H9 (cell line): ENCODE measurements at places on chromosomes 2 and 18.
A peak's percentile ranks its signal among the peaks of the same experiment; 100 is the strongest.

DNA sequence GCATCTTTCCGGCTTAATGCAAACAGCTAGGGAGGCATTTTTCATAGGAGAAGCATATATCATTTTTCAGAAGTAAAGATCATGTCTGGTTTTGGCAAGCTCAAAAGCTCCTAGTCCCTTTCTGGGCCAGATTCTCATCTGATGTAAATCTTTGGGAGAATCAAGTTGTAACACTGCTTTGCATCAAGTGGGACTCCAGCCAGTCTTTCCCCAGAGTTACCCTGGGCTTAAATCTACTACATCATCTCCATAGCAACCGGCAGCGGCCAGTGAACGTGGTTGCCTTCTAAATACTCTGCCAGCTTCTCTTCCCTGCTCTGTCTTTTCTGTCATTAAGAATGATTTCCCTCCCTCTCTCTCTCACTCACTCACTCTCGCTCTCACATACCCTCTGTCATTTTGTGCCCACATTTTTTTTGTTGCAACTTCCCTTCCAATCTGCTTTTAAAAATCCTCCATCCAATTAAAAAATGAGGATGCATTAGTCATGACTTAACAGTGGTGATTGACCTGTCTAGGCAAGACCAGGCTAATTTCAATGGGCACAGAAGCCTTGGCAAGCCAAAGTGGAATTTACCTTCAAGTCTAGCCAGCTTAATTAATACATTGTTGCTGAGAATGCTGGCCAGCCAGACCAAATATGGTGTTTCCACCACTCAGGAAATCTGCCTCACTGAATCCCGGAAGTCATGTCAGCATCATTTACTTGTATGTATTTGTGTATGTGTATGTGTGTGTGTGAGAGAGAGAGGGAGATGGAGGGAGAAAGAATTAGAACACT is 93.0 kb downstream of the NRP2 start:
- DNase-seq = no peak

GRCh38 chr2:54189539-54189938 is 66.5 kb downstream of the TSPYL6 start:
- DNase-seq = no peak

GRCh38 chr2:141109633-141110032 is 1021.2 kb downstream of the LRP1B start:
- peak; percentile 38 for DNase-seq

- peak; percentile 78 for DNase-seq
Observed at GRCh38 chr2:74525717-74526648, at the start of gene DQX1. DQX1 (minus strand) TSS chr2:74526231; CDS start chr2:74525729, 502 bp downstream.

DNA sequence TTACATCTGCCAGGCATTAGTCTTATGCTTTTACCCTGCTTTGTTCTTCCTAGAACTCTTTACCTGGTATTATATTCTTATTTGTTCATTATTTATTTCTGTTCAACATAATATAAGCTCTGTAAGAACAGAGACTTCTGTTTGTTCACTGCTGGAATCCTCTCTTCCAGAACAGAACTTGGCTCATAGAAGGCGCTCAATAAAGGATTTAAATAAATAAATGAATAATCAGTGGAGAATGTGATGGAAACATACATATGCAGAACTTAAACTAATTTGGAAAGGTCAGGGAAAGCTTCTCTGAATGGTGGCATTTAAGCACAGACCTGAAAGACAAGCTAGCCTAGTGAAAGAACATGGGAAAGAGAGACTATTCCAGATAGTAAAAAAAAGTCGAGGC is 24.3 kb downstream of the NCKAP1 start:
- no peak for DNase-seq

DNA sequence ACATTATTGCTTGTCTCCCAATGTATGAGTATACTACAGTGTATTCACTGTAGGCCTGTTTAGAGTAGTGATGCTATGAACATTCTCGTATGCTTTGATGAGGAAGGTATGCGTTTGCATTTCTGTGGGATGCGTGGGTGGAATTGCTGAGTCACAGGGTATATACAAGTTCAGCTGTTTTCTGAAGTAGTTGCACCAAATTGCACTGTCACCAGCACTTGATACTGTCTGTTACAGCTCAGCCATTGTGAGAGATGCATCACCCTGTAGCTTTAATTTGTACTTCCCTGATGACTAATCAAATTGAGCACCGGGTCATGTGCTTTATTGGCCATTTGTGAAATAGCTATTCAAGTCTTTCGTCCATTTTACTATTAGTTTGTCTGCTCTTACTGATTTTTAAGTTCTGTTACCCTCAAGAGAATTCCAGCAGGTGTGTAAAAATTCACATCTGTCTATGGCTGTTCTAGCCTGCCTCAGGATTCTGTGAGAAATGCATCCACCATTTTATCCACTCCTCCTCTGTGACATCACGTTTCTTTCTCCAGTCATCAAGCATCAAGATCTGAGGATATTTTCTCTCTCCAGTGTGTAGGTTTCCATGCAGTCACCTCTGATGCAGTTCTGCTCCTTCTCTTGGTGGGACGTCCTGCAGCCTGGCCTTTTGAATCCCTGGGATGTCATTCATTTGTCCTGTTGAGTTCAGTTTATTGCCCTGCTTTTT is 72.5 kb downstream of the DGKD start:
- DNase-seq = no peak

- DNase-seq = no peak
Observed at GRCh38 chr2:200307724-200308545, 1.4 kb downstream of the SPATS2L start.

DNA sequence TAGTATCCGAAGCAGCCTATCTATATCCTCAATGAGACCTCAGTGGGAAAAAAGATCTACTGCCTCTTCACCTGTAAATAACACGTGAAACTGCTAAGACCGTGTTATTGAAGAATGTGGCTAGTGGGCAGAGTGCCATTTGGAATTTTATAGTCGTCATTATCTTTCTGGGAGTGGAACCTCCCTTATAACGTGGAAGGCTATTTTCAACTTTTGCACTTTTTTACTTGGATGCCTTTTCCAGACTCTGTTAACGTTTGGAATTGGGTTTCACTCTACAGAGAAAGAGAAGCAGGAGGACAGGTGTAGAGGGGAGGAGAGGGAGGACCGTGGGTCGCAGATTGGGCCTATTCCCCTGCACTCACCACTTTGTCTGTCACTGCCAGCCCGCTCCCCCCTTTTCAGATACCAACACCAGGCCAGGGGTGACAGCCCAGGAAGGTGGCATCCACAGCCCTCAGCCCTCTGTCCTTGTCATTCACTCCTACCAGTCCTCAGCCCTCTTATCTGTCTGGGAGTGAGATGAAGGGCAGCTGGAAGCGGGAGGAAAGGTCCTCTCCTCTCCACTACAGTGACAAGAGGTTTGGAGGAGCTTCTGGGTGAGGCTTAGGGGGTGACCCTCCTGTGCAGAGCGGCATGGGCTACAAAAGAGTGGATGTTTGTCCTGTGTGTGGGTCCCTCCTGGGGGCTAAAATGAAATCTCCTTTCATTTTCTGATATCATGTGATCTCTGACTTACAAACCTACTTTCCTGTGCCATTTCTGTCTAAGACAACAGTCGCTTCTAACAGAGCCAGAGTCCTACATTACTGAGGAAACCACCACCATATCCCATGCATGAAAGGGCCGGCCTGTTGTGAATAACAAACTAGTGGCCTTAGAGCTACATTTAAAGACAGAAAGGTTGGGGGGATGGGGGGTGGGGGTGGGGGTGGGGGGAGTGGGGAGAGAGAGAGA is 23.9 kb upstream of the CEP68 start:
- DNase-seq = no peak

DNA sequence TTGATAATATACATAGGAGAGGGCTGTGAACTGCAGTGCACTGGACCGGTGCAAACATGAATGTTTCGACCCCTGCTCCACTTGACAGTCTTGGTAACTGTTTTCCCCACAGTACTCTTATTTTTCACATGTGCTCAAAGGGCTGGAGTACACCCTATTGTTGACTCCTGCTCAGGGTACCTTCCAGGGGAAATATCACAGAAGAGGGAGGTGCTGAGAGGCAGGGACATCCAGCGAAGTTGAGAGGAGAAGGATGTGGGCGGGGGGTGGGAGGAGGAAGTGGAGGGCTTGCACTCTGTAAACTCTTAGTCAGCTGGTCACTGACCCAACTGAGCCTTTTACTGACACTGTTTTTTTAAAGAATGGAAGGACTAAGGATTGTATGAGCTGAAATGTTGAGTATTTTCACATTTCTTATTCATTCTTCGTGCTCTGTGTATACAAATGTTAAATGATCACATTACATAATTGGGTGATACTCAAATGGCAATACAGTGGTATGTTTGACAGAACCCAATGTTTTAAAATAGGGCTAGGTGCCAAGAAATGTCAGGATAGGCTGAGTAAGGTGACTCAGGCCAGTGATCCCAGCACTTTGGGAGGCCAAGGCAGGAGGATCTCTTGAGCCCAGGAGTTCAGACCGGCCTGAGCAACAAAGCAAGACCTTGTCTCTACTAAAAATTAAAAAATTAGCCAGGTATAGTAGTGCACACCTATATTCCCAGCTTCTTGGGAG is 10.0 kb downstream of the INPP4A start:
- no peak for DNase-seq

DNA sequence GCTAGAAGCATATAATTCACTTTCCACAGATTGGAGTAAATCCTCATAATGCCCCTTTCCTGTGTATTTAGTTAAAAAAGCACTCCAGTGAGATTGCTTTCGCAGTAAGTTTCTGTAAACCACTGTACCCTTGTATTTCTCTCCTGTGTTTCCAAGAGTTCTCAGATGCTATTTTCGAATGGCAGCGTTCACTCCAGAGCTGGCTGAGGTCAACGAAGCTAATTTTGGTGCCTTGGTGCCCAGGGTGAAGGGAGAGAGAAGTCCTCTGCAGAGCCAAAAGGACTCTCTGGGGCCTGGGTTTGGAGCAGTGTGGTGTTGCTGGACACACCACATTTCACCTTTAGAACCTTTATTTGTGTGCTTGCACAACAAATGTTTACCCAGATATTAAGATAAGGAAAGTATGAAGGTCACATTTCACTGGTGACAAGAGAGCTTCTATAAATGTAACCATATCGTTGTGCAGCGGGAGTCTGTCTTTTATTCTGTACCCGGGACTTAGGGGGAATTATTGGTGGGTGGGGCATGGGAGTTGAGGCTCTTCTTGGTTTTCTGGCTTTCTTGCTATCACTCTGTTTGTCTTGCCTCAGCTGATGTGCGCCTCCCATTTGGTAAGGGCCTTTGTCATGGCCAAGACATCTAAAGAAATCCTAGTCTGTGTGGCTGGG is 9.9 kb downstream of the EPAS1 start:
- no peak for DNase-seq

DNA sequence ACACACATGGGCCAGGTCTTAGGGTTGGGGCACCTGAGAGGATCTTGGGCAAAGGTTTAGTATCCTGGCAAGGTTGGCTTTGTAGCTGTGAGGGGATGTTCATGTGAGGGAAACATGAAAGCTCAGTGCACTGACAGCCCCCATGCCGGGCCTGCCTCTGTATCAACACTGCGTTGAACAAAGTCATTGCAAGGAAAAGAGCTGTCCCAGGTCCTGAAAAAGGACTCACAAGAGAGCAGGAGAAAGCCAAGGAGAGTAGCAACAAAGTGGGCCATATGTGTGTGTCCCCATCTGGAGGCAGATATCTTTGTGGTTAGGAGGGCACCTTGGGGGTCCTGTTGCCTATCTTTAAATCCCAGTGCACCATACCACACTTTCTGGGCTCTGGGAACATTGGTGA is 237.8 kb upstream of the THSD7B start:
- peak; percentile 50 for DNase-seq

- DNase-seq = no peak
Observed at GRCh38 chr2:189542145-189542882, 38.3 kb downstream of the SLC40A1 start.

GRCh38 chr2:124888431-124888830 is 863.3 kb downstream of the CNTNAP5 start:
- no peak for DNase-seq

- no peak for DNase-seq
Observed at GRCh38 chr2:72089537-72089936, 58.1 kb downstream of the CYP26B1 start.

GRCh38 chr2:6254441-6254840 is 562.3 kb downstream of the SOX11 start:
- DNase-seq = no peak

DNA sequence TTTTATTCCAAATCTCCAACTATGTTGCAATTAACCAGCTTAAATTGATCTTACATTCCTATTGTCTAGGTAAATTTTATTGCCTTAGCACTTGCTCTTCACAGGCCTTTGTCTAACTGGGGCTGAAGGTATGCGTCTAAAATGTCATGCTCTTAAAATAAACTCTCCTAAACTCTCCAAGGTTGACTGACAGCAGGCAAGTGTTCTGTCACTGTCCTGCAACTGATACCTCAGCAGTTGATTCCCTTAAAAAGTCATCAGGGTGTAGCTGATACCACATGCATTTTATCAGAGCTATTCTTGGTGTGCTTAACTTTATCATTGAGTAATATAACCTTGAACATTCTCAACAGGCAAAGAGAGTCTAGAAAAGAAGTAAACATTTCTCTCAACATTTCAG is 680 bp downstream of the TTN start:
- no peak for DNase-seq

DNA sequence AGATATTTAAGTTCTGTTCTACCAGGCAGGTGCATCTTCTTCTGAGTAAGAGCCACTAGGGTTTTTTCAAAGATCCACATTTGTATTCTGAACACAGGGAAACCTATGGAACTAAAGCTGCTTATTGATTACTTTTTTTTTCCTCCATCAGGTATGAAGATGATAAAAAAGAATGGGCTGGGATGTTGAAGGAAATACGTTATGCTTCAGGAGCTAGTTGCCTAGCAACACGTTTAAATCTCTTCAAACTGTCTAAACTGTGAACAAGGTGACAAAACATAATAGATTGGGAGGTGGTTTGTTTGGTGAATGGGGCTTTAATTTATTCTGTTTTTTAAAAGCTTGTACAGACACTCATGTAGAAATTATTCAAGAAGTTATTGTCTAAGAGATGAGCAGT is 15.9 kb downstream of the KLHL41 start:
- no peak for DNase-seq

- no peak for DNase-seq
Observed at GRCh38 chr2:219416938-219417337, 1.2 kb upstream of the DES start.

- peak; percentile 50 for DNase-seq
Observed at GRCh38 chr18:80154293-80154692, 45.2 kb downstream of the ADNP2 start.

DNA sequence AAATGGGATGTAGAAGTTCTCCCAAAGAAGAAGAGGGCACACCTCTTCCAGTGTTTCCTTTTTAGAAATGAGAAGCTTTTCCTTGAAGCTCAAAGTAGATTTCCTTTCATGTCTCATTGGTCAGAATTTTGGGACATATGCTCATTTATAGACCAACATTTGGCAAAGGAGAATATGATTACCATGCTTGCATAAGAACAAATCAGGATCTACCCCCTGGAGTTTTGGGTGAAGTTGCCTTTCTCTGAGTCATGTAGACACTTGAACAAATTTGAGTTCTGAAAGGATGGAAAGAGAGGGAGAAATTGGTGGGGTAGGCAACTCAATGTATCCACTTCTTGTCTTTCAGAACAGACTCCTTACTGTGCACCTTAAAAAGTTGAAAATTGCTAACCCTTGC is 409.0 kb downstream of the SLC4A3 start:
- DNase-seq = no peak

GRCh38 chr2:232460171-232460570 is 4.2 kb downstream of the ALPI start:
- DNase-seq = peak; percentile 15
